ENCODE measurements at places on chromosomes 1 and 21.

DNA sequence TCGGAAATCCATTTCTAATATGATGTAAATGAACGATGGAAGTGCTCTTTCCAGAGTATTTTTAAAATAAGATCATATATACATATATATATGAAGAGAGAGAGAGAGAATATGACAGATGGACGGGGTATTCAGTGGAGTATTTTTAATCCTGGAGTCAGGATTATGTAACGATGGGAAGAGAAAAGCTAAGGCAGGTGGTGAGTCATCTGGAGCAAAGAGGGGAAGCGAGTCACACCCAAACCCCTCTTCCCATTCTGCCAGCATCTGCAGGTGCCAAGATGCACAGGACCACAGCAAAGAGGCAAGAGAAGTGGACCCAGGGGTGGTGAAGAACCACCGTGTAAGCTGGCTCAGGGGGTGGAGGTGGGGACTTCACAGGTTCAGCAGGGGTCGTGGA lies 102.7 kb upstream of the GRIK3 start:
- no peak for DNase-seq

DNA sequence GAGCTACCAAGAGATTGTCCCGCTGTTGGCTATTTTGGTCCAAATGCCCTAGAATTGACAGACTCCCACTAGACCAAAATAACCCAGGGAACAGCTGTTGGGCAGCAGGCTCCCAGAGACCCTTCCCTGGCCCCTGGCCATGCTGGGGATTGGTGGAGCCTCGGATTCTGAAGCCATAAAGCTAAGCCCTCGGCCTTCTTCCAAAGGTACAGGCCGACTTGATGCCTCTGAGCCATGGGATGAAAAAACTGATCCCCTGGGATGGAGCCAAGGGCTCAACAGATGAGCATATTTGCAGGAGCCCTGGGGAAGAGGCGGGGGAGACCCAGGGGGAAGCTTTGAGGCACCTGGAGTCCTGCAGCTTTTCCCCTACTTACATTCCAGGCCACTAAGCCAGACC lies 1.0 kb upstream of the LRRC38 start:
- no peak for DNase-seq

DNA sequence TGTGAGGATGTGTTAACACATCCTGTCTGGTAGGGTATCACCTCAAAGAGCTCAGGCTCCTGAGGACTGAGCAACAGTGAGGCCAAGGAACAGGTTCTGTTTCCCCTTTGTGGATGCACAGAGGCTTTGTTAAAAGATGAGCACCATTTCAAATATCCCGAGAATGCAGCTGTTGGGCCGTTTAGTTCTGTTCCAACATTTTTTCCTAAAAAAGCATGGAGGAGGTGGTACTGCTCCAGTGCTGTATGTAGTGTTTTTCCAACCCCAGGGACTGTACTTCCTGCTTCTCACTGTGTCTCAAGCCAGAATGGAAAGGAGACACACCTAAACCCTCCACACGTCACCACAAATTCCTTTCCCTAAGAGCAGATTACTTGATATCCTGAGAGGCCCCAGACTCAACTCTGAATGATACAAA lies 53.8 kb upstream of the BCL10 start:
- DNase-seq: no peak

GRCh38 chr1:66747501-66747900 lies 4.8 kb upstream of the DYNLT5 start:
- no peak for DNase-seq

- DNase-seq: no peak
These were observed 6.1 kb upstream of the LDLRAP1 start for GRCh38 chr1:25537153-25537831.

DNA sequence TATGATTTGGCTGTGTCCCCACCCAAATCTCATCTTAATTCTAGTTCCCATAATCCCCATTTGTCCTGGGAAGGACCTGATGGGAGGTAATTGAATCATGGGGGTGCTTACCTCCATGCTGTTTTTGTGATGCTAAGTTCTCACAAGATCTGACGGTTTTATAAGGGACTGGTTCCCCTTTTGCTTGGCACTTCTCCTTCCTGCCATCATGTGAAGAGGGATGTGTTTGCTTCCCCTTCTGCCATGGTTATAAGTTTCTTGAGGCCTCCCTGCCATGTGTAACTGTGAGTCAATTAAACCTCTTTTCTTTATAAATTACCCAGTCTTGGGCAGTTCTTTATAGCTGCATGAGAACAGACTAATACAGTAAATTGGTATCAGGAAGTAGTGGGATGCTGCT lies 114.1 kb downstream of the ZNF648 start:
- DNase-seq: no peak

DNA sequence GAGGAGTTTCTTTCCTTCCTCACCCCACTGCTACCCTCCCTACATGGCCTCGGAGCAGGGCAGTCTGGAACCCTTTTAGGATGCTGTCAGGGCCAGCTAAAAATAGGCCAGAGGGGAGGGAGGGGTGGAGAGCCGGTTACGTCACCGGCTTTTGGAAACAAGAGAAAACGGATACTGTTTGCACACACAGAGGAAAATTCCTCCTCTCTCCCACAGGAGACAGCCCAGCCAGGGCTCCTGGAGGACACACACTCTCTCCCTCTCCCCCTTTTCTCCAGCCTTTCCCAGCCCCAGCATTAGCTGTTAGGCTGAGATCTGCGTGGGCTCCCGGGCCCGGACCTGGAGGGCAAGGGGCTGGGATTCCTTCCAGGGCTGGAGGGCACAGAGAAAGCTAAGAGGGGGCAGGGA lies 20.0 kb upstream of the ALDH4A1 start:
- no peak for DNase-seq

DNA sequence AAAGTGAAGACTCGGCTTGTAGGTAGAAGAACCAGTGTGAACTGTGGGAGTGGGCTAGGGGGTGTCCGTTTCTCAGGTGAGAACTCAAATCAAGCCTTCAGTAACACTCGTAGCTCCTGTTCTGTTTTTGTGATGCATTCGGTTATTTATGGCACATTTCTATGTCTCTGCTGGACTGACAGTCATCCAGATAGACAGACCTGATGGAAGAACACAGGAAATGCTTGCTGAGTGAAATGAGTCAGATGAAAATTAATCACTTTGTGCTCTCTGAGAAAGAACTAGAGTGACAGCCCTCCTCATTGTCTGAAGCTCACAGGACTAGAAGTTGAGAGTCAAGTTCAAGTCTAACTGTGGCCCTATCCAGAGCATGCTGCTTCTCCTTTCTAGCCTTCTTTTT lies 360.1 kb upstream of the PLXNA2 start:
- no peak for DNase-seq

DNA sequence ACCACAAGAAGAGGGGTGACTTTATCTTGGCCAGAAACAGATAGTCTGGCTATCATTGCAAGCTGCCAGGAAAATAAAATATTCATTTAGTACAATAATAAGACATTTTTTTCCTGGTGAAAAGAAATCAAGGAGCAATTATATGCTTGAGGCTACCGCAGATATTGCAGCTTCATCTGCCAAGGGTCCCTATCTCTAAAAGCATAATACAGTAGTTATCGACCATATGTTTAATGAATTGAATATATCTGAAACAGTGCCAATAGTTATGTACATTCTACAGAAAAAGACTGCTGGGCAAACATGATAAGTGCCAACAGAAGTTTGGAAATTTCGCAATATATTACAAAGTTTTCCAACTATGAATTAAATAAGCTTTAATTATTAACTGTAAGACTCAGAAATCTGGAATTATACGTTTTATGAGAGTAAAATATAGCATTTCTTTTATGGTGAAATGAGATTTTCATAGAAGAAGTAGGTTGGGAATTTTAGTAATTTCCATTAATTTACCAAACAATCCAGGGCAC lies 561.1 kb upstream of the ZP4 start:
- DNase-seq: no peak

GRCh38 chr1:55117941-55118340 lies 78.6 kb downstream of the PCSK9 start:
- DNase-seq: no peak

- no peak for DNase-seq
These were observed 7.3 kb downstream of the SSU72 start for GRCh38 chr1:1567152-1567875.

GRCh38 chr1:19532519-19532918 lies 47.2 kb upstream of the CAPZB start:
- no peak for DNase-seq

DNA sequence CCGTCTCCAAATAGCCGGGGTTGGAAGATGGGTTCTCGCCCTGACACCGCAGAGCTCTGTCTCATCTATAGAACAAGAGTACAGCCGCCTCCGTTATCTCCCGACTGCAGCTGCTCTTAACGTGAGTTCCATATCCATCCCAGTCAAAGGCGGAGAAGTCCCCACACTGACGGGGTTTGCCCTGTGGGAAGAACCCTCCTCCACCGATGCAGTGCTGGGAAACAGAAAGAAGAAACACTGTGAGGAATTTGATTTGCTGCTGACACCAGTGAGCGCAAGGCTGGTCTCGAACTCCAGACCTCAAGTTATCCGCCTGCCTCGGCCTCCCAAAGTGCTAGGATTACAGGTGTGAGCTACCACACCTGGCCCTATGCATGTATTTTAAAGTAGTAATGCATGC lies 9.5 kb downstream of the ITLN2 start:
- no peak for DNase-seq

- DNase-seq: no peak
These were observed 72.2 kb upstream of the DPT start for GRCh38 chr1:168801032-168801745.

DNA sequence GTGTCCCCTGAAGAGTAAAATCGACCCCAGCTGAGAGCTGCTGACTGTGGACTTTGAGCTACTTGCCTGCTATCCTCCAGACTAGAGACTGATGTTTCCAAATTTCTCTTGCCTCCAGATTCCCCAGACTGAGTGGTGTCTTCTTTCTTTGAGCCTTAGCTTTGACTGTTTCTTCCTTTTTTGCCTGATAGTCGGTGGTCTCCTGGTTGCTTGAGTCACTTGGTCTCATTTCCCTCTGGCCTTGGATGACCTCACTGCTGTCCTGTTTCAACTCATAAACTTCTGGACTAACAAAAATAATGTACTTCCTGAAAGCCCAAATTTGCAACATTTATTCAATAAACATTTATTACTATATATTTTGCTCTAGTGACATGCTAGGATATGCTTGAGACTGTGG lies 52.9 kb upstream of the DIPK1A start:
- DNase-seq: no peak

- no peak for DNase-seq
These were observed 297.0 kb upstream of the SNX7 start for GRCh38 chr1:98364544-98364943.

- no peak for DNase-seq
These were observed 2.2 kb downstream of the VAMP4 start for GRCh38 chr1:171739656-171740055.

DNA sequence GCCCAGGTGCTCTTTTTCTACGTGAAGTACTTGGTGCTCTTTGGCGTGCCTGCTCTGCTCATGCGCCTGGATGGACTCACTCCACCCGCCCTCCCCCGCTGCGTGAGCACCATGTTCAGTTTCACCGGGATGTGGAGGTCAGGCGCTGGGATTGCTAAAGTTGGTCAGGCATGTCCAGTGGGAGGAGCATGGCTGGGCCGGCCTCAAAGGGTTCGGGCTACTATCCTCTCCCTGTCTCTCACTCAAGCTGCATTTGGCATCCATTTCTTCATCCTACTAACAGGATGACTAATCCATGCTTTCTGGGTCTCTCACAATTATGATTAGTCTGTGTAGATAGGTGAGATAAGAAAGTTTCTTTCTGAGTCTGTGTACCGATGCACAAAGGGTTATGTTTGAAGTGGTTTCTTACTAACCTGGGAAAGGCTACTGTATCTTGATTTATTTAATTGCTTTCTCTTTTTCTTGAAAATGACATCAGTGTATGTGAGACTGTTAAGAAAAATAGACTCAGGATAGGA lies 135.9 kb downstream of the HHAT start:
- peak; percentile 9 for DNase-seq

DNA sequence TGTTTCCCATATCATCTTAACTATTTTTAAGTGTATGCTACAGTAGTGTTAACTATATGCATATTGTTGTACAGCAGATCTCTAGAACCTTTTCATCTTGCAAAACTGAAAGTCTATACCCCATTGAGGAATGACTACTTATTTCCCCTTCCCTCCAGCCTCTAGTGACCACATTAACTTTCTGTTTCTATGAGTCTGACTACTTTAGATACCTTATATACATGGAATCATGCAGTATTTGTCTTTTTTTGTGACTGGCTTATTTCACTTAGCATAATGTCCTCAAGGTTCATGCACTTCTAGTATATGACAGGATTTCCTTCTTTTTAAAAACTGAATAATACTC lies 96.5 kb upstream of the BTG3 start:
- no peak for DNase-seq

- DNase-seq: no peak
These were observed 50.0 kb downstream of the CACHD1 start for GRCh38 chr1:64519901-64520300.
